ENCODE measurements at places on chromosomes 16 and 17.

DNA sequence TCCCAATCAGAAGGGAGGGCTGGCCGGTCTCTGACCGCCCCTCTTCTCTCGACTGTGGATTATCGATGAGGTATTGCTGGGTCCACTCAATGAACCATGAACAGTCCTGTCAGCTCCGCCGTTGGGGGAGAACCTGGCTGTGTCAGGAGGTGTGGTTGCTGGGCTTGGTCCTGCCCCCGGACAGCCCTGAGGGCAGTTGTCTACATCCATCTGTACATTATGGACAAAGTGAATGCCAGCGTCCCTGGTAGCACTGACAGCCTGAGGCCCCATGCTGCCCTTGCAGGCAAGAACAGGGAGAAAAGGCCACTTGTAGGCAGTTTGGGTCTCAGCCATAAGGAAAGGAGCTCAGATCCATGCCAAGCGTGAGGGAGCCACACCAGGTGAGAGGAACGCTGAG lies 38.9 kb downstream of the ST3GAL2 start:
- DNase-seq: no peak

DNA sequence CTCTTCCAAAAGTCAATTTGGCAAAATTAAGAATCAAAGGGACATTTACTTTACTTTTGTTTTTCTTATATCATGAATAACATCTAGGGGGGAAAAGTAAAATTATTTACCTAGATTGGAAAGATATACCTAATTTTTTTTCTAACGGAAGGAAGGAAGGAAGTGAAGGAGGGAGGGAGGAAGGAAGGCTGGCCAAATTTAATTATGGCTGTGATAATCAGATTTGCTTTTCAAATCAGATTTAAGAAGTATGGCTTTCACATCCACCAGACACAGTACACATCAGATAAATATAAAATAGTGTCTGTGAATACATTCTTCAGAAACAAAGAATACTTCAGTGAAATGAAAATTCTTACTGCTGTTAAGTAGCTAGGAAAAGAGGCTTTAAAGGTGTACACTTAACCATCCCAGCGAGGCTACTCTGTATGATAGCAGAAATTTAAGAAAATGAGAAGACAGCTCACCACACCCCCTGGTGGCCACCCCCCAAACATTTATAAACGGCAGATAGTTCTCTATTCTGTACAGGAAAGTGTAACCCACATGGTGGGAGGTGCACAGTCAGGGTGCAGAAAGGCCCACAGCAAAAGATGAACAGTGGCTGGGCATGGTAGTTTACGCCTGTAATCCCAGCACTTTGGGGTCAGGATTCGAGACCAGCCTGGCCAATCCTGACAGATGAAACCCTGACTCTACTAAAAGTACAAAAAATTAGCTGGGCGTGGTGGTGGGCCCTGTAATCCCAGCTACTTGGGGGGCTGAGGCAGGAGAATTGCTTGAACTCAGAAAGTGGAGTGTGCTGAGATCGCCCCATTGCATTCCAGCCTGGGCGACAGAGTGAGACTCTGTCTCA lies 150.8 kb downstream of the SSH2 start:
- peak; percentile 89 for DNase-seq

GRCh38 chr16:57258226-57258909 lies 13.3 kb downstream of the ARL2BP start:
- no peak for DNase-seq

- no peak for DNase-seq
Measured at GRCh38 chr16:84093120-84093878, 23.4 kb downstream of the MBTPS1 start.

GRCh38 chr17:5705081-5705875 lies 121.0 kb upstream of the NLRP1 start:
- no peak for DNase-seq

- no peak for DNase-seq
Measured at GRCh38 chr16:67954421-67955196, 10.7 kb upstream of the LCAT start.

- DNase-seq: no peak
Measured at GRCh38 chr16:85436207-85436606, 176.9 kb upstream of the GSE1 start.

GRCh38 chr17:45908460-45908859 lies 14.1 kb downstream of the MAPT start:
- DNase-seq: no peak

- DNase-seq: no peak
Measured at GRCh38 chr16:86382067-86382773, 128.1 kb upstream of the FOXF1 start.

- no peak for DNase-seq
Measured at GRCh38 chr16:68451676-68452075, 3.4 kb upstream of the SMPD3 start.

- no peak for DNase-seq
Measured at GRCh38 chr17:18166894-18167293, 16.7 kb upstream of the ALKBH5 start.

DNA sequence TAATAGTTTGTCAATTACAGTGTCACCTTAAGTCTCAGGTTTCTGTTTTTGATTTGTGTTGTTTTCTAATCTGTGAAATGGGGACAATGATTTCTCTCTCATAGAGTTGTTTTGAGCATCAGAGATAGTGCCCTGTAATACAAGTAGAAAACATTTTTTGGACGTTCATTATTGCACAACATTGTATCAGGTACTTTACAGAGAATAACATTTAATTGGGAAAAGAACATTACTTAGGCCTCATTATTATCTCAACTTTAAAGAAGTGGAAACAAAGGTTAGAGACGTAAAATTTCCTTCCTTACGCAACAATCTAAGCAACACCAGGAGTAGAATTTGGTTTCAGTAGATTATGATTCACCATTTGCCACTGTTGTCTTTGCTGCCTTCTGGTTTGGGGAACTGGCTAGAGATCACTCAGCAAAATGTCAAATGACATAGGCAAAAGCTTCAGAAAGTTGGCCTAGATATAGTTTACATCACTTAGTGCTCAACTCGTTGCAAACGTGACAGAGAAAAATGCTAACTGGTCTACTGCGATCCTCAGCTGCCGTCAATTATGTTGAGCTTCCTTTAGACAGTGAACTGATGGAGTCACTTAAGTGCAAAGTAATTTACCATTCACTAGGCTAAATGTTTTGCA lies 1026.8 kb downstream of the CDH11 start:
- DNase-seq: no peak

GRCh38 chr17:82050761-82051641 lies 610 bp downstream of the RFNG start:
- DNase-seq: no peak

GRCh38 chr17:55895112-55895759 lies 144.4 kb downstream of the PCTP start:
- DNase-seq: no peak

- DNase-seq: no peak
Measured at GRCh38 chr17:902463-902862, 77.1 kb downstream of the NXN start.

DNA sequence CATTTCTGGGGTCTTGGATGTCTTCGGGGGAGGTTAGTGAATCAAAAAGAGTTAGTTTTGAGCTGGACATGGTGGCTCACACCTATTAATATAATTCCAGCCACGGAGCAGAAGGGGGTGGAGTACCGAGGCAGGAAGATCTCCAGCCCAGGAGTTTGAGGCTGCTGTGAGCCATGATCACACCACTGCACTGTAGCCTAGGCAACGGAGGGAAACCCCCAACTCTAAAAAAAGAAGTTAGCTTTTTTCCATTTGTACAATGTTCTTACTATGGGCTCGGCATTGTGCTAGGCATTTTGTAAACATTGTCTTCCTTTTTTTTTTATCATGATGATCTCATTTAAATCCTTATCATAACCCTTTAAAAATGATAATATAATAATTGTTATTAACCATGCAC lies 8.3 kb upstream of the SNF8 start:
- DNase-seq: no peak

DNA sequence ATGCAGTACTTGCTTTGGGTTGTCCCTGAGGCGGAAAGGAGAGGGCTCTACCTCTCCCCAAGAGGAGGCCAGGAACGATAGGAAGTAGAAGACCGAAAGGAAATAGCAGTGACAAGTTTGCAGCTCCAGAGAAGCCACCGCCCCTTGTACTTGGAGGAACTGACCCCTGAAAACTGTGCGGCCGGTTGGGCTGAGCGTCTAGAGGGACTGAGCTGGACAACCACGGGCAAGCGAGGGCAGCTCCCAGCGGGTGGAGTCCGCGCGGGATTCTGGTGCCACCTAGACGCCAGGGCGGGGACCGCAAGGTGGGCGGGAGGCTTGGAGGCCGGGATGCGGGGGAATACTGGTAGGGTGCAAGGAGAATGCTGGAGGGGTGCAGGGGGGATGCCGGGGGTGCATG lies 1.3 kb upstream of the SLC6A4 start:
- DNase-seq: no peak

GRCh38 chr17:78265121-78265520 lies 33.7 kb downstream of the TMEM235 start:
- no peak for DNase-seq

DNA sequence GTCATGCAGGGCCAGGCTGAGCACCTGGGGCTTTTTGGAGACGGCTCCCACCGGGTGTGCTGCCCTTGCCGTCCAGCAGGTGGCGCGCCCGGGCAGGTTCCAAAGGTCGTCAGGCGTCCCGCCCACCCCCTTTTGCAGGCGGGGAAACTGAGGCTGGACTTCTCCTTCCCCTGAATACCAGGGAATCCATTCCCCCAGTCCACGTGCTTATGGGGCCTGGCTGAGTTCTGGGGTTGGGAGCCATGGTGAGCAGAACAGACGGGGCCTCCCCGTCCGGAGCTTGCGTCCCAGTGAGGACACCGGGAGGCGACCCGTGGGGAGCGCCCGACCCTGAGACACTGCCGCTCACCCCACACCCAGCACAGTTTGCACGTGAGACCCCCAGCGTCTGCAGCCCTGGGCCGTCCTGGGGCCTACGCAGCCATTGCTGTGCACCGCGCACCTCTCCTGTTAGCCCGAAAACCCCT lies 51.8 kb upstream of the JPH3 start:
- DNase-seq: peak; percentile 69

DNA sequence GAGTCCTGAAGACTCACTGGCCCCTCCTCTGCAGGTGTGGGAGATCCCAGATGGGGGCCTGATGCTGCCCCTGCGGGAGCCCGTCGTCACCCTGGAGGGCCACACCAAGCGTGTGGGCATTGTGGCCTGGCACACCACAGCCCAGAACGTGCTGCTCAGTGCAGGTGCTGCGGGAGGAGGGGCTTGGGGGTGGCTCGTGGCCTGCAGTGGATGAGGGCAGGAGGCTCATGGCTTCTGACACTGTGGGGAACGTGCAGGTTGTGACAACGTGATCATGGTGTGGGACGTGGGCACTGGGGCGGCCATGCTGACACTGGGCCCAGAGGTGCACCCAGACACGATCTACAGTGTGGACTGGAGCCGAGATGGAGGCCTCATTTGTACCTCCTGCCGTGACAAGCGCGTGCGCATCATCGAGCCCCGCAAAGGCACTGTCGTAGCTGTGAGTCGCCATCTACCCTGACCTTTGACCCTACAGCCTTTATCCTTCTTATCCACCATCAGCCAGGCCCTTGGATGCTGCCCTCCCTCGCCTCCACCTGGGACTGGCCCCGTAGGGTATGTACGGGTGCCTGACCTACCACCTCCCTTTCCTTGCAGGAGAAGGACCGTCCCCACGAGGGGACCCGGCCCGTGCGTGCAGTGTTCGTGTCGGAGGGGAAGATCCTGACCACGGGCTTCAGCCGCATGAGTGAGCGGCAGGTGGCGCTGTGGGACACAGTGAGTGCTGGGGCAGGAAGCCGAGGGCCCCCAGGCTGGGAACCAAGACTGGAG lies 3.6 kb downstream of the CORO1A start:
- DNase-seq: peak; percentile 94

DNA sequence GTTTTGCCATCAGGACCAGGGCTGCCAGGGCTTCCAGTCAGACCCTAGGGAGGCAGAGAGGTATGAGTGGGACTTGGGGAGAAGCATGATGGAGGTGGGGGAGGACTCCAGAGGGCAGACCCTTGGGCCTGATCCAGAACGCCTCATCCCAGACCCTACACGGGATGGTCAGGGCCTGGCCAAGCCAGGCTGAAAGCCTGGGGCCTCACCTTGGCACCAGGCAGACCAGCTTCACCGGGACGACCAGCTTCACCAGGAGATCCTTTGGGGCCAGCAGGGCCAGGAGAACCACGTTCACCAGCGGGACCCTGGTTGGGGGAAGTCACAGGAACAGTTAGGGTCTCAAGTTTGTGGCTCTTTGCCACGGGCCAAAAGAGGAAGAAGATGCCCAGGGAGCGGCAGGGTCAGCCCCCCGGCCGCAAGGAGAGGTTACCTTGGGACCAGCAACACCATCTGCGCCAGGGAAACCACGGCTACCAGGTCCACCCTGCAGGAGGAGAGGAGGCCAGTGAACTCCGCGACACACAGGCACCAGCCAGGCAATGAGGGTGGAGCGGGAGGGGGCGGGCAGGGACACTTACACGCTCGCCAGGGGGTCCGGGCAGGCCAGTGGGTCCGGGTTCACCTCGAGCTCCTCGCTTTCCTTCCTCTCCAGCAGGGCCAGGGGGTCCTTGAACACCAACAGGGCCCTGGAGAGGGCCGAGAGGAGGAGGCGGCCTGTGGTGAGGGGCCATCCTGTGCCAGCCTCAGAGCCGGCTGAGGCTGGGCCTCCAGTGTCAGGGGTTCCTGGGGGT lies 7.1 kb downstream of the COL1A1 start:
- DNase-seq: no peak

- DNase-seq: no peak
Measured at GRCh38 chr17:17114592-17115225, 72.5 kb downstream of the MPRIP start.

- DNase-seq: no peak
Measured at GRCh38 chr17:901191-901950, 78.2 kb downstream of the NXN start.

DNA sequence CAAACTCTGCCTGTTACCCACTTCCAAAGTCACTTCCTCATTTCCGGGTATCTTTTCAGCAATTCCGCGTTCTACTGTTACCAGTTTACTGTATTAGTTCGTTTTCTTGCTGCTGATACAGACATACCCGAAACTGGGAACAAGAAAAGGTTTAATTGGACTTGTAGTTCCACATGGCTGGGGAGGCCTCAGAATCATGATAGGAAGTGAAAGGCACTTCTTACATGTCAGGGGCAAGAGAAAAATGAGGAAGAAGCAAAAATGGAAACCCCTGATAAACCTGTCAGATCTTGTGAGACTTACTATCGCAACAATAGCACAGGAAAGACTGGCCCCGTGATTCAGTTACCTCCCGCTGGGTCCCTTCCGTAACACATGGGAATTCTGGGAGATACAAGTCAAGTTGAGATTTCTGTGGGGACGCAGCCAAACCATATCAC lies 30.9 kb downstream of the PAFAH1B1 start:
- no peak for DNase-seq

GRCh38 chr16:27576729-27577128 lies 26.8 kb downstream of the KATNIP start:
- DNase-seq: no peak
